ENCODE measurements at places on chromosomes 2 and 18. TPM values are rescaled to one million over a fixed set of nuclear protein-coding genes. Genes with fewer than 3 reads are reported as not detected.

The SLC9A2 gene
- not detected for total RNA-seq

DNA sequence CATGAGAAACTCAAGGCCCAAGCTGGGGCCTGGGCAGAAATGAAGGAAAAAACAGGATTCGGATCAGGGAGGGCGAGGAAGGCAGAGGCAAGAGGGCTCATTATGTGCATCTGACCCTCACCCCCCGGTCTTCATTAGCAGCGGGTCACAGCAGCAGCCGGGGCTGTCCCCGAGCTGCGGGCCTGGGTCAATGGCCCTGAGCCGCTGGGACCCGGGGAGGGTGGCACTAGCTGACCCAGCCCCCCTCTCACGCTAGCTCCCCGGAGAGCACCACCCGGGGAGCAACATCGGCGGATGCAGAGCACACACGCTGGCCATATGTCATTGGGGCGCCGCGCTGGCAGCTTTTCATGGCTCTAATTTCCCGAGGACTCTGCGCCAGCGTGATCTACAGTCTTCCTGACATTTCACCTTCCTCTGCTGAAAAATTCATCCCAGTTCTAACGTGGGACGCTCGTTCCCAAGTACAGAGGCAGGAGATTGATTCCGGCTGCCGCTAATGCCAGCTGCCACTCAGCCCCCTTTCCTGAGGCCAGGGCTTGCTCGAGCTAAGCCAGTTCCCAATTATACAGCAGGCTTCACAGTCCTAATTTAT is 63.7 kb downstream of the EIPR1 start:
- H3K27ac ChIP-seq = no peak overlapping the region
- no peak overlapping the region for H3K4me3 ChIP-seq
- no peak for DNase-seq

GRCh38 chr18:25313268-25313667 is 38.7 kb downstream of the ZNF521 start:
- no peaks in the 10 kb centered on the region for H3K4me1 ChIP-seq
- H3K27ac ChIP-seq = no peak overlapping the region
- H3K36me3 ChIP-seq = no peaks in the 10 kb centered on the region
- no peak for DNase-seq
- H3K4me3 ChIP-seq = no peak overlapping the region

DNA sequence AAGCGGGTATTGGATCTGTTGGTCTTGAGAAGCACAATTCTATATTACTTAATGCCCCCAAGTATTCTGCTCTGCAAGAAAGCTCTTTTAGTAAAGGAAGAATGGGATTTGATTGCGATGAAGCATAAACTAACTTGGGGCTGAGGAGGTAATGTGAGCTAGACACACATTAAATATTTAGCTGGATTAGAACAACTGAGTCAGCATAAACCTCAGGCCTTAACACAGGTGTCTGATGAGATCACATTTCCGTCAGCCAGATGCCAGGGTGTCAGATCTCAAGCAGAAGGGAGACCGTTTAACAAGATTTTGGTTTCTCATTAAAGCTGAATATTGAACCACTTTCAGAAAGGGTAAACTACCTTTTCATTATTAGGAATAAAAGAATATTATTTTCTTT is 94.5 kb downstream of the GYPC start:
- peaks cover 2% of the 10 kb centered on the region for H3K27me3 ChIP-seq
- peak; percentile 12 for DNase-seq
- H3K36me3 ChIP-seq = no peaks in the 10 kb centered on the region
- peaks cover 17% of the 10 kb centered on the region for H3K4me1 ChIP-seq

The SERPINB12 gene
- not detected for total RNA-seq

DNA sequence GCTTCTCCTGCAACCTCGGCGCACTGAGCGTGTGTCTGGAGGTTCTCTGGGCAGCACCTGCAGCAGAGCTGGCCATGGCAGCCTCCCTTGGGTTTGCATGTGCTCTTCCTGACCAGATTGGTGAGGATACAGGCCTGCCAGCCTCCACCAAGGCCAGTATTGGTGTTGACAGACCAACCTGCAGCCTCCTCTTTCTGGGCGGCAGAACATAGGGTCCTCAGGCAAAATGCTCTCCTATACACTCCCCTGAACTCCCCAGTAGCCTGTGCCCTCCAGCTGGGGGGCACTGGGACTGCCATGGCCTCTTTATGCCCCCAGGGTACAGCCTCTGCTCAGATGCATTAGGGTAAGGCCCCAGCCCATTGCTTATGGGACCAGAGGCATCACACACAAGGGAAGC is 131.9 kb upstream of the SPRED2 start:
- peaks cover 2% of the 10 kb centered on the region for H3K4me1 ChIP-seq
- H3K4me3 ChIP-seq = no peak overlapping the region
- no peak overlapping the region for H3K27ac ChIP-seq
- H3K27me3 ChIP-seq = peaks cover 23% of the 10 kb centered on the region

GRCh38 chr2:226216575-226216974 is 583.0 kb downstream of the IRS1 start:
- H3K4me3 ChIP-seq = no peak overlapping the region
- no peaks in the 10 kb centered on the region for H3K27me3 ChIP-seq
- DNase-seq = no peak

The XDH gene
- total RNA-seq = not detected

- no peak overlapping the region for H3K27ac ChIP-seq
- peaks cover 2% of the 10 kb centered on the region for H3K36me3 ChIP-seq
- H3K27me3 ChIP-seq = peaks cover 61% of the 10 kb centered on the region
Measured at GRCh38 chr18:79796016-79796415, 1.7 kb upstream of the KCNG2 start.

The TBR1 gene
- 0.05 TPM for total RNA-seq

GRCh38 chr18:21215490-21215889 is 26.5 kb upstream of the GREB1L start:
- H3K27ac ChIP-seq = no peak overlapping the region
- no peaks in the 10 kb centered on the region for H3K4me1 ChIP-seq
- no peak for DNase-seq
- H3K36me3 ChIP-seq = no peaks in the 10 kb centered on the region
- H3K27me3 ChIP-seq = peaks cover 2% of the 10 kb centered on the region

The BCL2 gene
- 143 TPM for total RNA-seq

The SCYGR4 gene
- total RNA-seq = not detected
